ENCODE measurements at places on chromosomes 2 and 18. TPM values are rescaled to one million over a fixed set of nuclear protein-coding genes. Genes with fewer than 3 reads are reported as not detected.

- H3K36me3 ChIP-seq: peaks cover 12% of the 10 kb centered on the region
- H3K4me3 ChIP-seq: no peak overlapping the region
- H3K27me3 ChIP-seq: no peaks in the 10 kb centered on the region
- DNase-seq: no peak
Measured at GRCh38 chr2:73043929-73044832, 27.3 kb downstream of the SFXN5 start.

DNA sequence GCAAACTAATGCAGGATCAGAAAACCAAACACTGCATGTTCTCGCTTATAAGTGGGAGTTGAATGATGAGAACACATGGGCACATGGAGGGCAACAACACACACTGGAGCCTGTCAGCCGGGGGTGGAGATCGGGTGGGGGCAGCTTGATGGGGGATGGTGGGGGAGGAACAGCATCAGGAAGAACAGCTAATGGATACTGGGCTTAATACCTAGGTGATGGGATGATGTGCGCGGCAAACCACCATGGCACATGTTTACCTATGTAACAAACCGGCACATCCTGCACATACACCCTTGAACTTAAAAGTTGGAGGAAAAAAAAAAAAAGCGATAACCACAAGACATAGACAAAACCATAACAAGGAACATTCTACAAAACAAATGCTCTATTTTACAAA is 10.4 kb downstream of the CHMP3 start:
- no peaks in the 10 kb centered on the region for H3K4me1 ChIP-seq
- no peak for DNase-seq
- H3K27me3 ChIP-seq: no peaks in the 10 kb centered on the region
- no peak overlapping the region for H3K27ac ChIP-seq
- no peaks in the 10 kb centered on the region for H3K36me3 ChIP-seq

The CTAGE1 gene
- not detected for total RNA-seq

The WDSUB1 gene
- 10.9 TPM for total RNA-seq

GRCh38 chr2:207045531-207045930 is 106.2 kb downstream of the CPO start:
- no peaks in the 10 kb centered on the region for H3K36me3 ChIP-seq
- H3K27ac ChIP-seq: no peak overlapping the region
- H3K4me3 ChIP-seq: no peak overlapping the region
- no peaks in the 10 kb centered on the region for H3K27me3 ChIP-seq
- no peak for DNase-seq

The COQ10B gene
- 32.8 TPM for total RNA-seq

GRCh38 chr2:118122594-118123281 is 34.5 kb downstream of the INSIG2 start:
- H3K4me1 ChIP-seq: no peaks in the 10 kb centered on the region
- H3K4me3 ChIP-seq: no peak overlapping the region
- H3K27me3 ChIP-seq: no peaks in the 10 kb centered on the region
- no peak for DNase-seq
- peak overlapping the region; percentile 69 for H3K27ac ChIP-seq

The FKBP1B gene
- 0.61 TPM for total RNA-seq

The TDRD15 gene
- not detected for total RNA-seq

- H3K36me3 ChIP-seq: no peaks in the 10 kb centered on the region
- no peaks in the 10 kb centered on the region for H3K4me1 ChIP-seq
- no peaks in the 10 kb centered on the region for H3K27me3 ChIP-seq
- H3K27ac ChIP-seq: no peak overlapping the region
- no peak overlapping the region for H3K4me3 ChIP-seq
- DNase-seq: no peak
Measured at GRCh38 chr2:139969323-139969722, 1189.1 kb upstream of the NXPH2 start.

The STON1 gene
- total RNA-seq: 3.9 TPM

DNA sequence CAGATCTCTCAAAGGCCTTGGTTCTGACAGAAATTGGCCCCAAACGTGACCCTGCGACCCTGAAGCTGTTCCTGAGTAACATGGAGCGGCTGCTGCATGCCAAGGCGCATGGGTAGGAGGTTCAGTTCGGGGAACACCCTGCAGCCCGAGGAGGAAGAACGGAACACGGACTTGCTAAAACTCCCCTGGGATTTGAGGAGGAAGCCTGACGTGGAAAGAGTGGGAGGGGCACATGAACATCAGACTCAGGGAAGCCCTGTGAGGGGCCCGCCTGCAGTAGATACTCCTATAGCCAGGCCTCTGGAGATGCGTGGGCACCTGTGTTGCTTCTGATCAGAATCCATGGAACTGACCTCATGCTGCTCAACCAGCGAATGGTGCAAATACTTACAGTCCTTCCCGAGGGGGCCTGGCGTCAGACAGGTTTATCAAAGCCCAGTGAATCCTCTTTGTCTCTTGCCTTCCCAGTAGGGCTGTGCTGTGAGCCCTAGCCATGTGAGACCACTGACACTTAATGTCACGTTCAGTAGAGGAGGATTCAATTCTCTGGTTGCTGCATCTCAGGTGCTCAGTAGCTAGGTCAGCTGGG is 46.8 kb downstream of the IMPA2 start:
- no peaks in the 10 kb centered on the region for H3K4me1 ChIP-seq
- peaks cover 32% of the 10 kb centered on the region for H3K36me3 ChIP-seq
- peak overlapping the region; percentile 31 for H3K27ac ChIP-seq
- H3K27me3 ChIP-seq: no peaks in the 10 kb centered on the region
- no peak overlapping the region for H3K4me3 ChIP-seq

DNA sequence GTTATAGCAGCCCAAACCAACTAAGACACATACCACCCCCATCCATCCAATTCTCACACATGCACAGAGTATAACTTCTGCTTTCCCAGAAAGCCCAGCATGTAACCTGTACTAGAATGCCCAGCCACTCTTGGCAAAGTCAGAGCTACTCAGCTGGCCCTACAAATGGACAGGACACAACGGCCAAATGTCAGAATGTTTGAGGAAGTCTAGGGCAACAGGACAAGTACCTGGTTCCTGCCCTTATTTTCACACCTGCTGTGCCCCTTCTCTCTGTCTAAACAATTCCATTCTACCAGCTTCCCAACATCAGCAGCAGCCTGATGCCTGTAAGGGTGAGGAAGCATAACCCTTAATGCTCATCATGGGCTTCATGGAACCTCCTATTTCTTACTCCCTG is 15.1 kb upstream of the BZW1 start:
- no peaks in the 10 kb centered on the region for H3K4me1 ChIP-seq
- H3K27me3 ChIP-seq: no peaks in the 10 kb centered on the region

The GPR45 gene
- not detected for total RNA-seq

The CNTNAP5 gene
- not detected for total RNA-seq

The DYSF gene
- 66.7 TPM for total RNA-seq

DNA sequence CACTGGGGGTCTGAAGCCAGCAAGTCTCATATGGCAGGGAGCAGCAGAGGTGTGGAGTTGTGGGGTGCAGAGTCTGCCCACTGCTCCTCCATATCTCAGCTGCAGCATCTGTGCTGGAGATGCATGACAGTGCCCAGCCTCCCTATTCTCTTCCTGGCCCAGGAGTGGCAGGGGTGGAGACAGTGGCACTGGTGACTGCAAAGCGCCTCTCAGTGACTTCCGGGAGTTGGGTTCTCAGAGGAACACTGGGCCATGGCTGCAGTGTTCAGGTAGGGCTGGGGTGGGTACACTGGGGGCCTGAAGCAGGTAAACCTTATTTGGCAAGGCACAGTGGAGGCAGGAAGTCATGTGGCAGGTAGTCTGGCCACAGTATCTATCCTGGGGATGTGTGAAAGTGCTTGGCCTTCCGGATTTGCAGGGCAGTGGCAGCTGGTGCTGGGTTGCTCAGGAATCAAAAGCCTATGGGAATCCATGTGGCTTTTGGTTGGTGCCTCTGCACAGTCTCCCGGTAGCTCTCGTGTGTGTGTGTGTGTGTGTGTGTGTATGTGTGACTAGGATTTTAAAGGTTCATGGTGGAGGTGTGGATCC is 60.3 kb upstream of the THUMPD2 start:
- H3K4me3 ChIP-seq: no peak overlapping the region
- no peaks in the 10 kb centered on the region for H3K27me3 ChIP-seq
- DNase-seq: no peak
- H3K27ac ChIP-seq: no peak overlapping the region

The IL37 gene
- not detected for total RNA-seq

GRCh38 chr2:47076586-47077441 is 78.3 kb downstream of the STPG4 start:
- H3K4me3 ChIP-seq: no peak overlapping the region
- peak overlapping the region; percentile 58 for H3K27ac ChIP-seq
- H3K27me3 ChIP-seq: no peaks in the 10 kb centered on the region
- no peak for DNase-seq
- peaks cover 58% of the 10 kb centered on the region for H3K4me1 ChIP-seq

The KCNS3 gene
- total RNA-seq: 3.0 TPM
